ENCODE measurements at places on chromosomes 2 and 18.

DNA sequence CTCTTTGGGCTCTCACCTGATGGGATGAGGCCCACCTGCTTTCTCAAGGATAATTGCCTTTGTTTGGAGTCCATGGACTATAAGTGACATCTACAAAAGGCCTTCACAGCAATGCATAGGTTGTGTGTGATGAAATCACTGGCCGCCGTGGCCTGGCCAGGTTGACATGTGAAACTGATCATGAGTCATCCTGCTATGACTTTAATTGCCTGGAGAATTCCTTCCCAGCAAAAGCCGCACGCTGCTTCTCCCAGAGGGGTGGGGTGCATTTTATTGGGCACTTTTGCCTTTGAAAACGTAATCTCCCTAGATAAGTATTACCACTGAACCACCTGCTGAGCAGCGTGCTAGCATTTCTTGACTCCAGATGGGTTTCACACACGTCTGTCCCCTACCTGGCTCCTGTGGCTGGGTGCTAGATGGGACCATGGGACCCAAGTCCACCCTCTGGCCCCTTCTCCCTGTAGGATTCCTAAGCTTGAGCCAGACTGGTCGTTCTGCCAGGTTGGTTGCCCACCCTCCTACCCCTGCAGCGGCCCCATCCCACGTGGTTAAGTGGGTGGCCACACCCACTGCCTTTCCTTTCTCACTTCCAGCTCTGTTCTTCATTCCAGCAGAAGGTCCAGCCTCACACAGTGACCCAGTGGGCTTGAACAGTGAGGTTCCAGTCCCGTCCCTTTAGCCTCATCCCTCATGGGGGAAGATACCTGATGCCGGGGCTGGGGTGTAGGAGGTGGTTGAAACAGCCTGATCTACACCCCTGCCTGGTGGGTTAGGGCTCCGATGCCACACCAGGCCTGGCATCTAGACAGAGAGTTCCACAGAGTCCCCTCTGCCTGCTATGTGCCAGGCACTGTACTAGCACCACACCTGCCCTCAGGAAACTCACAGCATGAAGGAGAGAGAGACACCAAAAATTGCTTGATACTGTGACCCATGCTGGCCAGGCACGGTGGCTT is 89.6 kb downstream of the GBX2 start:
- peak; percentile 61 for DNase-seq

- DNase-seq = no peak
These were observed 261.5 kb upstream of the DSEL start for GRCh38 chr18:67778016-67778415.

GRCh38 chr2:179511105-179511789 is 246.6 kb upstream of the SESTD1 start:
- DNase-seq = no peak

GRCh38 chr2:127075821-127076220 is 31.1 kb downstream of the BIN1 start:
- DNase-seq = no peak

DNA sequence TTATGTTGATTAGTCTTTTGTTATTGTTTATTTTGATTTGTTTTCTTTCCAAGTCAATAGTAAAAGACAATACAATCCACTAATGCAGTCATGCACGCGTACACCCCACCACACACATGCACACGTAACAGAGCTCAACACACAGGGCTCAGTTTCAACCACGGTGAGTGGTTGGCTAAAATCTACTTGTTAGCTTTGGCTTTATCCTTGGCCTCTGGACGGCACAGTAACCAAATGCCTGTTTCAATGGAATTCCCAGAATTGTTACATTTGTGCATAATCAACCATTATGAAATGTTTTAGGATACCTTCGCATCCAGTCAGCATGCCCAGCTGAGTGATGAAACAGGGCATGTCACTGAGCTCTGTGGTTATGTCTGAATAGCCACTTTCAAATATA is 53.2 kb downstream of the NYAP2 start:
- no peak for DNase-seq

DNA sequence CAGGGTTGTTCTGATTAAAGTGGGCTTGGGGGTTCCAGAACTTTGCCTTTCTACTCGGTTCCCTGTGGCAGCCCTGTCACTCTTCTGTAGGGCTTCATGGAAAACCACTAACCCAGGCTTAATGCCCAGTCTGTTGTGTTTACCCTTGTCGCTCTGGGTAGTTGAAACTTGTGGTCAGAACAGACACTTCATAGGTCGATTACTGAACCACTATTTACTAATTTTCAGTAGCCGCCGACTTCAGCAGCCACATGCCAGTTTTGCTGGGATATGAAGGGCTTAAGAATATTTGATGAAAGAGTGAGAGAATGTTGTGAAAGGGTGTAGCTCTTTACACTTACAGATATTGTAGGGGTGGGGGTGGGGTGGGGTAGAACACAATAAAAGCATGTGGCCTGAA is 362.3 kb downstream of the RND3 start:
- DNase-seq = peak; percentile 12

GRCh38 chr18:79523206-79523735 is 127.5 kb downstream of the NFATC1 start:
- DNase-seq = no peak

DNA sequence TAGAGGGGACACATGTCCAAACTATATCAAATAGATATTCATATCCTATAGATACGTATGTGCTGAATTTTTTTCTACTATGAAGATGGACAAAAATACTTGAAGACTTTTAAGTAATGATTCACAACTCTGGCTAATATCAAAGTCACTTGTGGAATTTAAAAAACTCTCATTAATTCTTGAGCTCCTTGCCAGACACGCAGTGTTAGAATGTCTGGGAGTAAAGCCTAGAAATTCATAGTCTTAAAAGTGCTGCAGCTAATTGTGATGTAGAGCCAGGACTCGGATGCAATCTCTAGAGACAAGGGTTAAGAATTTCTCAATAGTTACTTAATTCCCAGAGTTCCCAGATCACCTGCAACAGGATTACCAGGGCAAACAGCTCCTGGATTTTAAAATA is 107.4 kb downstream of the ARL6IP6 start:
- peak; percentile 9 for DNase-seq

- DNase-seq = peak; percentile 26
These were observed 123.9 kb upstream of the FAM117B start for GRCh38 chr2:202510911-202511310.

DNA sequence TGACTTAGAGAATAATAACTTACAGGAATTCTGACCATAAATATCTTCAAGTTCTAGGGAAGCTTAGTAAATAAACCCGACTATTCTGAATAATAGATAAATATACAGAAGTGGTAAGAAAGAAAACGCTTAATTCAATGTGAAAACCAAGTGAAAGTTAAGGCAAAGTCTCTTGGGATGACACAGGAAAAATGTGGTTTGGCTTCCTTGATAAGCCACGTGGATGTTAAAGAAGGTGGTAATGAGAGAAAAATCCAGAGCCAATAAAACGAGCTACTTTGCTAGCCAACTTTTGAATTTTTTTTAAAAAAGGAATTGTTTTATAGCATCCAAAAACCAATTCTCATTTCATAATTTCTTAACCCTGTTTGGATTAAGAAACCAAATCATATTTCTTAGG is 166.2 kb upstream of the VRK2 start:
- DNase-seq = no peak

DNA sequence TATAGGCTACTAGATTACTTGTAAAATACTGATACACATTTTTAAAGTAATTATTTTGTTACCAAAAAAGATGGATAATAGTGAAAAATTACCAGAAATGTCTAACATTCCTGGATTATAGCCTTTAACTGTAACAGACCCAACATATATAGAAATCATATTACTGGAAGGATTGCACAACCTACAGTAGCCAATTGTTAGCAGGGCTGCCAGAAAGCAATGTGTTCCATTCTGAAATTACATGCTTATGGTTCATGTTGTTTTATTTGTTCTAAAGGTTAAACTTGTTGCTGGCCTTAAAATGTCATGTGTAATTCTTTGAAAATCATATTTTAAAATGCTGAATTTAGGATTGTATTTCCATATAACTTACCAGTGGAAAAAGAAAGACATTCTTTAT is 793.6 kb upstream of the ACVR2A start:
- DNase-seq = no peak

GRCh38 chr18:48781163-48781987 is 169.4 kb downstream of the SMAD7 start:
- no peak for DNase-seq

DNA sequence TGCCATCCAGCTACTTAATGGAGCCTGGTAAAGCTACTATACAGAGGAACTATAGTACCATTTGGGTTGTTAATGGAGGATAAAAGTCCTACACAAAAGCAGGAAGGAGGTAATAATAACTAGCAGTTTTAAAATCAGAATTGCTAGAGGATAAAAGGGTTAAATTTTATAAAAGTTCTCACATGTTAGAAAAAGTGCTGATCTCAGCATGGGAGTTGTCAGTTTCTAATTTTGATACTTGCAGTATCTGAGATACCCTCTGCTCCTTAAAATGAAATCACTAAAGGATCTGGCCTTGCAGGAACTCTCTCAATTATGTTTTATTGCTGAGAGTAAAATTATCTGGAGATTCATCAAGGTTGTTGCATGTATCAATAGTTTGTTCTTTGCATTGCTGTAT is 272.2 kb upstream of the GYPC start:
- DNase-seq = no peak

- no peak for DNase-seq
These were observed 62.8 kb upstream of the SLC39A10 start for GRCh38 chr2:195594248-195594647.

DNA sequence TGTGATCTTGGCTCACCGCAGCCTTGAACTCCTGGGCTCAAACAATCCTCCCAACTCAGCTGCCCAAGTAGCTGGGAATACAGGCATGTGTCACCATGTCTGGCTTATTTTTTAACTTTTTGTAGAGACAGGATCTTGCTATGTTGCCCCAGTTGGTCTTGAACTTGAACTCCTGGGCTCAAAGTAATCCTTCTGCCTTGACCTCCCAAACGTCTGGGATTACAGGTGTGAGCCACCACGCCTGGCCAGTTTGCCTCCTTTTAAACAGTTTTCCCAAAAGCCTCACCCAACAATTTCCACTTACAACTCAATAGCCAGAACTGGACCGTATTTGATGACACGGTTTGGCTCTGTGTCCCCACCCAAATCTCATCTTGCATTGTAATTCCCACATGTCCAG is 300.9 kb upstream of the STON1 start:
- no peak for DNase-seq

DNA sequence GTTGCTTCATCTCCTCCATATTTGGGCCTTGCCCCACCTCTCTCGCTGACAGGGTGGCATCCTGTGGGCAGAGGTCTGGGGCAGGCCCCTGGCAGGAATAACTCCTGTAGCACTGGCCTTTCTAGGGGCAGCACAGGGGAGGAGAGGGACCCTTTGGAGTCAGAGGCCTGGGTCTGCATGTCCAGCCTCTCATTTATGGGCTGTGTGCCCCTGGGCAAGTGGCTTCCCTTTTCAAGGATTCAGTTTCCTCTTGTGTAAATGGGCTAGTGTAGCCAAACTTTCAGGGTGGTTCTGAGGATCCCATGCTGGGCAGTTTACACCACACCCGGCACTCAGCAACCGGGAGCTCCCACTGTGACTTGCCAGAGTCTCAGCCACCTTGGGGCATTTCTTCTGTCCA is 23.4 kb downstream of the ADRA2B start:
- DNase-seq = no peak

GRCh38 chr18:51751901-51752300 is 554.4 kb upstream of the MEX3C start:
- DNase-seq = no peak

DNA sequence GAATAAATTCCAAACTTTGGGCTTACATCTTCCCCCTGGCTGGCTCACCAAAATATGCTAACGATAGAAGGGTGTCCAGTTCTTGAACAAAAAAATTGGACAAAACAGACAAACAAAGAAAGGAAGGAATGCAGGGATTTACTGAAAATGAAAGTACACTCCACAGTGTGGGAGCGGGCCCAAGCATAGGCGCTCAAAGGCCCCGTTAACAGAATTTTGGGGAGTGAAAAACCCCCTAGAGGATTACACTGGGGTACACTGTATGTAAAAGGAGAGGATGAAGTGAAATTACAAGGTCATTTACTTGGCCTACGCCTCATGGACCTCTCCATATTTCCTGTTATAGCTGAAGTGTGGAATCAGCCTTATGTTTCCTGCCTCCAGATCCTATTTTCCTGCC is 899.7 kb downstream of the DSC3 start:
- no peak for DNase-seq

DNA sequence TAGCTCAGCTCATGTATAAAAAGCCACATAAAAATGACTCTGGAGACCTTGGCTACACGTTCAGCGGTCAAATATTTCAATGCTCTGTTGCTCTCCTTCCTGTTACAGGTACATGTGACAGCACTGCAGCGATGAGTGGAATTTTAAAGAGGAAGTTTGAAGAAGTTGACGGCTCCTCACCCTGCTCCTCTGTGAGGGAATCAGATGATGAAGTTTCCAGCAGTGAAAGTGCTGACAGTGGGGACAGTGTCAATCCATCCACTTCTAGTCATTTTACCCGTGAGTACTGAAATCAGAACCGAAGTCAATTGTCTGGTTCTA is 125.4 kb downstream of the CSRNP3 start:
- no peak for DNase-seq

Data from ELR (cell line).